ENCODE measurements at places on chromosomes 12 and 14.

GRCh38 chr12:2607881-2608607 is 186.7 kb upstream of the FKBP4 start:
- DNase-seq = no peak

DNA sequence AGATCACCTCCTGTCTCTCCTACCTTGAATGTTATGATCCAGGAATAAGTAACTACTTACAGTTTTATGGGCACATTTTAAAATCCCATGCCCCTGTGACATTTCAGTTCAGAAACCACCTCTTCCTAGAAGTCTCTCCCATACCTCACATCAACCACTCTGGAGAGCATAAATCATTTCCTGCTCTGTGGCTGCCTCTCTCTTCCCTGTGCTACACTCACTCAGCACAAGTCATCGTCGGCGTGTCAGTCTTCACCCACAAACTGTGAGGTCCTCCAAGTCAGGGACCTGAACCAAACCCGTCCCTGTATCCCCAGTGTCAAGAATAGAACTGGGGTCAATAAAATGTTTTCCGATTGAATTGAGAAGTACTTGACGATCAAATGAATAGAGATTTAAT is 863.3 kb downstream of the BCL11B start:
- DNase-seq = no peak

DNA sequence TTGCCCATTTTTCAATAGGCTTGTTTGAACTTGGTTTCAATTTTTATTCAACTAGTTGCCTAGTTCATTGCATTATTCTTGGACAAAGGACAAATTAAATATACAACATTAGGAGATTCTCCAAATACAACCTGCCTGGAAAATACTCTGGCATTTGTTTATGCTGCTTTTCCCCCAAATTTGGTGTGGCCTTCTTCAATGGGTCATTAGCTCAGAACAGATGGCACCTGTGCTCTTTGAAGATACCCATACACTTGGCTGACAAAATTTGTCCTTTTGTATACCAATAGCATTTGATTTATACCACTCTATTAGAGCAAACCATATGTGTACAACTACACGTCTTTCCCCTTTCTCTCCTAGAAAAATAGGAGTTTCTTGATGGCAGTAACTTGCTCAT is 35.7 kb downstream of the WBP11 start:
- no peak for DNase-seq

DNA sequence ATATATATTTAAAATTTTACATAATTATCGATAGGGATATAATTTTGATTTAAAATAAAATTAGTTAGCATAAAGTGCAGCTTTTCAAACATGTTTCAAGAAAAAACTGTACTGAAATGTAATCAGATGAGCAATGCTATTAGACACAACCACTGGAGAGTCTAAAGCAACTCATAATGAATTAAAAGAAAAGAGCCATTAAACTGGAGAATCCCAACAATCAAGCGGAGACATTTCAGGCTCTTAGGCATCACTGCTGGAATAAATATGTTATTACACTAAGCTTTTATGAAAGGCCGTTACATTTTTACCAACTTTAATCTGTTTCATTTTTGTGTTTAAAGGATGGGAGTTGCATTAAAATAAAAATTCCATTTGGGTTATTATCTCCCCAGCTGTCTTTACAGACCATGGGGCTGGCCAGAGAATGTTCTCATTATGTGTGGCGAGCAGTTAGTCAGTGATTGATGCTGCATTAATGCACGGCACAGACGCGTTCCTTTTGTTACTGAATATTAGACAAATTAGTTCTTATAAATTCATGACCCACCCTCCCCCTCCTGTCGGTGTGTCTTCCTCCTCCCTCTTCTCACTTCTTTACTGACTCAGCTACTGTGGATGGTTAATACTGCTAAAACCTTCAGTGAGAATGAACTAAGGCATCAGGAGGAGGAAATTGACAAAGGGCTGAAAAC is 156.8 kb downstream of the PDZRN4 start:
- no peak for DNase-seq

- no peak for DNase-seq
Measured at GRCh38 chr14:21069388-21070082, 569 bp upstream of the ARHGEF40 start.

GRCh38 chr12:22536971-22537544 is 7.3 kb downstream of the C2CD5 start:
- no peak for DNase-seq

DNA sequence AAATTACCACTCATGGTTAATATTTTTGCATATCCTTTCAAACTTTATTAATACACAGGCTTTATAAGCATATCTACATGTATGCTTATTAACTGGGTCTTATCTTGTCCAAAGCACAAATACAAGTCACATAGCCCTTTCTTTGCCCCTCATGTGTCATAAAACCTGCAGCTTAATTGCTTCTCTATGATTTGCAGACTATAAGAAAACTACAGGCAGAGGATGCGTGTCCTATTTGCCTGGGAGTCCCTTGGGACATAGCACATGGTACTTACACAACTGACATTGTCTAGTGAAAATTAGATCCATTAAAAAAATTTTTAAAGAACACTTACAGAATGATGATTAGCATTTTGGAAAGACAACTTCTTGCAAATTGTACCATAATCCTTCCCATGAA is 190.5 kb upstream of the PLEKHA5 start:
- DNase-seq = no peak

GRCh38 chr12:90909069-90909770 is 45.8 kb downstream of the CCER1 start:
- no peak for DNase-seq

GRCh38 chr12:124764870-124765580 is 98.6 kb downstream of the SCARB1 start:
- no peak for DNase-seq

DNA sequence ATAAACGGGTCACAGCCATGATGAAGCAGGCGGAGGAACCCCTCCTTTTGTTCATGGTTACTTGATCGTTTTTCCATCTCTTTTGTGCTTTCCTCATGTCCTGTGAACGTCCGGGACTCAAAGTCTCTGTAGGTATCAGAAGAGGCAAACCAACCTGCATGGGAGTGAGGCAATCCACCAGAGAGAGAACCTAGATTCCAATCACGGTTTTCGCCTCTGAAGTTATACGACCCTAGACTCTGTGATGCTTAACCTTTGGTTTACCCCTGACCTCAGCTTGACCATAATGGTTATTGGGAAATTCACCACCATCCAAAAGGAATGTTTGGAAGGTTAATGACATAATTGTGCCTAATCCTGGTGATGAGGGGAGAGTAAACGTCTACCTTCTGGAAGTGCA is 186.8 kb upstream of the PRICKLE1 start:
- DNase-seq = no peak

DNA sequence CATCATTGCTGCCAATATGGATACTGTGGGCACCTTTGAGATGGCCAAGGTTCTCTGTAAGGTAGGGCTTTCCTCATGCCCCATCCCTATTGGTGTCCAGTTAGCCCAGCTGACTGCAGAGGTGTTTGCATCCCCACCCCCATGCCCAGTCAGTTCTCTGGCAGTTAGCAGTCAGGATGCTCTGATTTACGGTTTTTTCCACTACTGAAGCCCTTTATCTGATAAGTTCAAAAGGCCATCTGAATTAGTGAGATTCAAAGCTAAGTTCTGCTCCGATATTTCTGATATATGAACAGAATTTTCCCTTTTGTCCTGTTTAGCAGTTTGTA is 773 bp downstream of the GMPR2 start:
- DNase-seq = no peak

GRCh38 chr12:29733060-29733459 is 50.7 kb downstream of the TMTC1 start:
- DNase-seq = no peak

DNA sequence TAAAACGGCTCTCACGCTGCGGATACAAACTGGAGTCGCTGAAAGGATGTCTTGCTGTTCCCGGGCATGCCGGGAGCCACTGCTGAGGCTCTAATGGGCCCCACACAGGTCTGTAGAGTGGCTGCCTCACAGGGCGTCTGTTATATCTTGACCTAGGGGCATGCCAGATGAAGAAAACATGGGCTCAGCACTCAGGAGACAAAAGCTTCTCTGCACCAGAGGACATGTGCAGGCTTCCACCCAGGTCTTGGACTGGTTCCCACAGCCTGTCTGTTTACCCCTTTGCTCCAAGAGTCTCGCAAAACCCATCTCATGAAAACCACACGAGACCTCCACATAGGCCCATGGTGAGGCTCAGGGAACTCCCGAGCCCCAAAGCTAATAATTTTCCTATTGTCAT is 134.2 kb downstream of the RPS29 start:
- DNase-seq = no peak

GRCh38 chr14:95667249-95667693 is 19.0 kb upstream of the TCL1B start:
- DNase-seq = no peak

GRCh38 chr12:91327889-91328288 is 145.3 kb upstream of the DCN start:
- DNase-seq = no peak

DNA sequence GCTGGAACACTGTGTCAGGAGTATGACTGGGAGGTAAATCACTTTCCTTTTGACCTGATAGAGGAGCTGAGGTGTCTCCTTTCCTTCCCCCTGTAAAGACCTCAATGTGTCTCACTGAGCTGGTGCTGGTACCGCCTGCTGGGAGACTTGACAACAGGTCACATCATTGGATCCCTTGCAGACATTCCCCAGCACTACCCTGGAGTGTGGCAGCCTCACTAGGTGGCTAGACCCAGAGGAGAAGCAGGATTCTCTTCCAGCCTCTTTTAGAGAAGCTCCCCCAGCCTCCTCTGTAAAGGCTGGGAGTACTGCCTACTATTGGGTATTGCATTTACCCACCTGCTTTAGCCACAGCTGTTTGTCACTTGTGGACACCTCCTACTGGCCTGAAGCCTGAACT is 223.9 kb downstream of the ADGRD1 start:
- DNase-seq = no peak

- DNase-seq = no peak
Measured at GRCh38 chr12:105948331-105948730, 190.4 kb downstream of the NUAK1 start.
